Sigmoid colon (tissue), 7 donors: ENCODE measurements at places on chromosomes 4 and X.

DNA sequence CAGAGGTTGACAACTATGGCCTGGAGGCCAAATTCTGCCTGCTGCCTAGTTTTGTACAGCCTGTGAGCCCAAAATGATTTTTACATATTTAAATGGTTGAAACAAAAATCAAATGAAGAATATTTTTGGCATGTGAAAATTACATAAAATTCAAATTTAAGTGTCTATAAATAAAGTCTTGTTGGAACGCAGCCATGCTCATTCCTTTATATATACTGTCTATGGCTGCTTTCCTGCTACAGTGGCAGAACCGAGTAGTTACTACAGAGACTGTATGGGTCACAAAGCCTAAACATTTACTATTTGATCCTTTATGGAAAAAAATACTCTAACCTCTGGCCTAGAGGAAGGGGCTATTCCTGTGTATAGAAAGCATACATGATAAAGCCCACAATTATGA, 290.4 kb downstream of the GLUD2 start:
- no peak for DNase-seq

- DNase-seq: no peak
Observed at GRCh38 chr4:147769386-147769785, 37.5 kb downstream of the ARHGAP10 start.

GRCh38 chrX:27583976-27584375, 6.2 kb upstream of the DCAF8L2 start:
- DNase-seq: no peak

- DNase-seq: no peak
Observed at GRCh38 chr4:36137336-36137735, 107.0 kb downstream of the ARAP2 start.

GRCh38 chr4:177607111-177607573, 164.9 kb upstream of the AGA start:
- DNase-seq: no peak

GRCh38 chr4:164318350-164318749, 435.6 kb upstream of the SMIM31 start:
- DNase-seq: no peak

GRCh38 chr4:5887011-5887360, 5.9 kb downstream of the CRMP1 start:
- DNase-seq: no peak

DNA sequence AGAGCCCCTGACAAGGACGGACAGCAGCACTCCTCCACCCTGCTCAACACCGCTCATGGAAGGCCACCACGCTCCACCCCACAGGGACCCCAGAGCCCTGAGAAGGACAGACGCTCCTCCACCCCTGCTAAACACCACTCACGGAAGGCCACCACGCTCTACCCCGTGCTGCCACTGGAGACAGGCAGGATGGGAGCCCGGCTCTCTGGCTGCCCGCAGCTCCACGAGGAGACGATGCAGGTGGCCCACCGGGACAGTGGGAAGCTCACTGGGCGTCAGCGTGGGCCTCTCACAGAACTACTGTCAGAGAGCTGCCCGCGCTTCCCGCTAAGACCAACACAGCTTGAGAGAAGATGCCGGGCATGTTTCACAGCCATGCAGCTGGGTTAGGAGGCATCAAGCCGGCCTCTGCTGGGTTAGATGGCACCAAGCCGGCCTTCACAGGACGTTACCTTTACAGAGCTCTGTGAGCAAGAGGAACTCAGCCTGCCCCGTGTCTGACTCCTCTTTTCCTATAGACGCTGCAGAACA, 20.8 kb downstream of the GAK start:
- no peak for DNase-seq

- peak; percentile 93 for DNase-seq
Observed at GRCh38 chrX:15675490-15675921, 10.9 kb upstream of the CLTRN start.

GRCh38 chr4:123315617-123316016, 81.0 kb upstream of the SPRY1 start:
- DNase-seq: no peak

DNA sequence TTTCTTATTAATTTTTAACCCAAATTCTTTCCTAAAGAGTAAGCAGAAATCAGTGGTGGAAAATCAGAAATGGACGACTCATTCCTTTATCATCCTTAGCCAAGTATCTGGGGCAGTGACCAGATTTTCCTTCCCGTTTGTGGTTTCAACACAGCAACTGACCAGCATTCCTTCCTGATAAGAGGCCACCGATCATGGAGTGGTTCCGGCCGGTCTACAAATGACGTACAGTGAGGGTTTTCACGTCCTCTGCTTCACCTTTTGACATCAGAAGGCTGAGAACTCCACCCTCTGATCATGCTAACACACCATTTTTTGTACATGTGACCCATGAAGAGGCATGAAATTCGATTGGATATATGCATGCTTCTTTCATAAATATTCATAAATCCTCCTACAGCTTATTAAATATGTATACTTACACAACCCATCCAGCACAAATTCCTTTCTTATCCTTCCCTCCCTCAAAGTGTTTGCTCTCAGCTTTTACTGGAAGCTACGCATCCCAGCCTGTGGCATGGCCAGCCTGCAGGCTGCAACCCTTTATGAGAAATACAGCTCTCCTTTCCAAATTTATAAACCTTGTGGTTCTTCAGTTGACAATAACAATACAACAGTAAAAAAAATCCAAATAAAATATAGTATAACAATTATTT, 173.0 kb upstream of the CASK start:
- no peak for DNase-seq

- no peak for DNase-seq
Observed at GRCh38 chr4:78190068-78190467, 132.9 kb downstream of the FRAS1 start.

GRCh38 chr4:91958596-91958995, 345.2 kb upstream of the GRID2 start:
- no peak for DNase-seq

- peak; percentile 68 for DNase-seq
Observed at GRCh38 chr4:10457255-10457801, at the start of gene ZNF518B. ZNF518B (minus strand) TSS chr4:10457426; CDS start chr4:10446328, 11,098 bp downstream.

DNA sequence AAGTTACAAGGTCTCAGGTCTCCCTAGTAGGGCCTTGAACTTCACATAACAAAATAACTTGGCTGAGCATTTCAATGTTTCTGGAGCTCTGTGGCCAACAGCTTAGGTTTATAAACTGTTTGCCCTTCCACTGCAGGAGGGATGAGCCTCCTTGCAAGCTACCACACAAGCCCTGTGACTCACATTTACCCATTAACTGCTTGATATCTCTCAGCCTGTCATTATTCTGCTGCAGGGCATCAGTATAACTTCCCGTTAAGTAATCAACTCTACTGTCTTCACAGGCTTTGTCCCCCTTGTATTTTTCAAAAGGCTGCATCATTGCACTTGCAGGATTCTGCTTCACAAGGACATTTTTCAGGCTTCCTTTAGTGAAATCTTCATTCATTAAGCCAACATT, 151.7 kb upstream of the CXCL13 start:
- no peak for DNase-seq

DNA sequence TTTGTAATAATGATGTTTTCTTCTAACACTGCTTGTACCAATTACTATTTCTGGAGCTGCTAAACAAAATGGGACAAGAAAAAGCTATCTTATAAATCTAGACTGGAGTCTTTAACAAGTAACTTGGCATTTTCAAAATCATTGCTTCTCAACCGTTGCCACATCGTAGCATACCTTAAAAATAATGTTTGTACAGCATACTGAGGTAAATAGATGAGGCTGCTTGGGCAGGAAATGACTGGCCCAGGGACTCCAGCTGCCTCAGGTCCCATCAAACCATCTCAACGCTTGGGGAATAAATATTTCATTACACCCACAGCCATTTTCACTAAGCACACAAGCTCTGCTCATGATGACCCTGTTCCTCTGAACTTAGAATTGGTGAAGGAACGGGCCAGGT, 115.1 kb downstream of the SPANXA1 start:
- no peak for DNase-seq

GRCh38 chr4:8534129-8534528, 46.1 kb upstream of the GPR78 start:
- no peak for DNase-seq

GRCh38 chr4:23083391-23083790, 390.7 kb downstream of the GBA3 start:
- no peak for DNase-seq

- no peak for DNase-seq
Observed at GRCh38 chrX:9393571-9393970, 71.3 kb upstream of the TBL1X start.

DNA sequence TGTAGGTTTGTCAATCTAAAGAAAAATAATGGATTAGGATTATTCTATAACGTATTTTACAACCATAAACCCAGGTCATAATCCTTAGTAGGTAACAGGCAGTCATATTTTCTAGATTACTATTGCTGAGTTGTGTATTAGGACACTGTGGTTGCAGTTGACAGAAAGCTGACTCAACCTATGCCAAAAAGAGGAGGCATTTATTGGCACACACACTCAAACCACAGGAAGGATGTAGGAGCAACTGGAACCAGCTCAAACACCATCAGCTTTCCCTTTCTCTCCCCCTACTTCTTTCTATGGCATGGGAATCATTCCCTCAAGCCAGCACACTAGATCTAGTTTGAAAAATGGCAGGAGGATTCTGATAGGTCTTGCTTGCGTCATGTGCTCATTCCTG, 136.4 kb upstream of the FAM9C start:
- DNase-seq: no peak

- no peak for DNase-seq
Observed at GRCh38 chr4:150211016-150211415, 132.8 kb downstream of the DCLK2 start.

GRCh38 chrX:110786486-110786885, 9.1 kb downstream of the CHRDL1 start:
- DNase-seq: no peak

DNA sequence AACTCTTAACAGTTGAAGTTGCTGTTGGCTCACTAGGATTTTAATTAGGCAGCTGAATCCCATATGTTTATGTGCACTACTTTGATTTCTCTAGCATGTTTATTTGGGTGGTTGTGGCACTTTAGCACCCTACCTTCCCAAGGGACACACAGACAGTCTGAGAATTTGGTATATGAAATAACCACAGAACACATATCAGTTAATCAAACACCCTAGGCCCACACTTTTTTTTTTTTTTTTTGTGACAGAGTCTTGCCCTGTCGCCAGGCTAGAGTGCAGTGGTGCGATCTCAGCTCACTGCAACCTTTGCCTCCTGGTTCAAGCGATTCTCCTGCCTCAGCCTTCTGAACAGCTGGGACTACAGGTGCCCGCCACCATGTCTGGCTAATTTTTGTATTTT, 130.5 kb downstream of the DCK start:
- no peak for DNase-seq

- no peak for DNase-seq
Observed at GRCh38 chr4:15653864-15654592, 1.1 kb downstream of the FBXL5 start.

DNA sequence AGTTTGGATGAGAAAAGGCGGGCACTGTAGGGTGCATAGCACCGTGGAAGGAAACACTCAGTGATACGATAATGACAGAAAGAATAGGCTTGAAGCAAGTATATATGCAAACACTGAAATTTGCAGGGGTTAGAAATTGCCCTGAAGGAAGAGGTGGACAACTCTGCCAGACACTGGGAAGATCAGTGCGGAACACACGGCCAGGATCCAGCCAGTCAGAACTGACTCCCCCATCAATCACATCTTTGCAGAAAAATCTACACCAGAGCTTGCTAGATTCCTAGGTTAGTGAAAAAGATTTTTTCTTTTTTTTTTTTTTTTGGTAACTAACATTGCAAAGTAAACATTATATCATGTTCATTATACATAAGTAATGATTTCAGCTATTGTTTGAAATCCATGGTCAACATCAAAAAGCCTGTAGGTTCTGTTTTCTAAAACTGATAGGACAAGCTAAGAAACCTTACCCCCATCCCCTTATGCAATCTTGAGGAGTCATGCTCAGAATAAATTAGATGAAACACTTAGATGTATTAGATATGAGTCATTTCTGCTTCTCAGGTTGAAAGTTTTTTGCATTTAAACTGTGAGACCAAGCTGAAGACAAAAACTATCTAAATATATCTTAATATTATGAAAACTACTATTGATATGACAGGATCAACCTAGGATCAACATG, 38.9 kb downstream of the TRIML1 start:
- DNase-seq: no peak

GRCh38 chrX:149185087-149185486, 320.0 kb downstream of the IDS start:
- no peak for DNase-seq

GRCh38 chr4:130025701-130026100, 929.7 kb downstream of the C4orf33 start:
- no peak for DNase-seq

DNA sequence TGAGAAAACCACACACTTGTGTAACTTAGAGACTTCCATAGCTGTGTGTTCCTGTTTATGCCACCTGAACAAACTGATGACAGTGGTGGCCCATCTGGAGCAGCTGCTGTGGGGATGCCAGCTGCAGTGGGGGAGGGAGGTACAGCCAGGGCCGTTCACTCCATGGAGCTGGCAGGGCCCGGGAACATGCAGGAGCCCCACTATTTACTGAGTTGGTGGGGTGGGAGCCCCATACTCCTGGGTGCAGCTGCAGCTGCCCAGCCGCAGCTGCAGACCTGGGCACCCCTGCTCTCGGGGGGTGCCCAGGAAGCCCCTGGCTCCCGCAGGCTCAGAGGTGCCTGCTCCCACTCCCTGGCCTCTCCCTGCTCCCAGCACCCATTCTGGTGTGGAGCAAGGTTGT, 398.6 kb upstream of the RASGEF1B start:
- no peak for DNase-seq

DNA sequence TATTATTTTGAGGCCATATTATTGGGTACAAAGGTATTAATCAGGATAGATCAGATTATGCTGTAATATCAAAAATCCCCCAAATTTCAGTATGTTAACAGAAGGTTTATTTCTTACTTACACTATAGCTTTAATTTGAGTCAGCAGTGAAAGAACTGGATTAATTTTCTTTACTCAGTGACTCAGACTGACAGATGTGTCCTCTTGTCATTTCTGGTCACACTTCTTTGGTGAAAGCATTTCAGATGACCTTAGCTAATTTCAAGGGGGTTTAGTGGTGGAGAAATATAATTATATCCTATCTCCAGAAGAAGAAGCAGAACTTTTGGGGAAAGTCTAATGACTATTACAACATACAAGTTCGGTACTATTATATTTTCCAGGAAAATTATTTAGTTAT, 12.4 kb downstream of the DDIT4L start:
- DNase-seq: no peak

- no peak for DNase-seq
Observed at GRCh38 chr4:72286910-72287309, 255.1 kb downstream of the NPFFR2 start.
